ENCODE measurements at places on chromosomes 16 and 17.
A peak's percentile ranks its signal among the peaks of the same experiment; 100 is the strongest.

- peak; percentile 10 for ATAC-seq
These were observed 880 bp downstream of the SARM1 start for GRCh38 chr17:28372203-28372944.

- no peak for ATAC-seq
These were observed 9.5 kb upstream of the KSR1 start for GRCh38 chr17:27446569-27447301.

DNA sequence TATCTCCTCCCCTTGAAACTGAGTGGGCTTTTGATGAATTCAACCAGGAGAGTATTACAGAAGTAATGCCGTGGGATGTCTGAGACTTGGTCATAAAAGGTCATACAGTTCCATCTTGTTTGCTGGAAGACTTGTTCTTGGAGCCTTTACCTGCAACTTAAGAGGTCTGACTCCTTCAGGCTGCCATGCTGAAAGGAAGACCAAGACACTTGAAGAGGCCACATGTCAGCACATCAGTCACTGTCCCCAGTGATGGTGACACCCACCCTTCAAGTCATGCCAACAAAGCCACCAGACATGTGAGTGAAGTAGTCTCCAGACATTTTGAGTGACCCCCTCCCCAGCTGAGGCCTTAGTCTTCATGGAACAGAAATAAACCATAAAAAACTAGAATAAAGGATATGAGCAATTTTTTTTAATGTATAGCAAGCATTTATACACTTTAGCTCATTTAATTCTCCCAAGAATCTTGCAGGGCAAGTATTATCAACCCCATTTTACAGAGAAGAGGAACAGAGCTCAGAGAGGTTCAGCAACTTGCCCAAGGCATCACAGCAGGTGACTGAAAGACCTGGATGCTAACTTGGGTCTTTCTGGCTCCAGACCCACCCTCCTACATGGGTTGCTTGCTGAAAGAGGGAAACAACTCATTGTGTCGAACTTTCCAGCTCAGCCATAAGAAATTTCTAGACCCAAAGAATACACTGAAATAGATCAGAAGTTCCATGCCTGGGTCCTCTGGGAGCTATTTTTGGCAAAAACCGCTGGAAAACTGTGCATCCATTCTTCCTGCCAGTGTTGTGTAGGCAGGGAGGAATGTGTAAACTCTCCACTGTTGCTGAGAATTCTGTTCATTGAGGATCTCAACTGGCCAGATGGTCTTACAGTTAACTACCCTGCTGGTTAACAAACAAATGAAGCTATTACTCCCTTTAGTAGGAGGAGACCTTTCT, 38.1 kb downstream of the SOCS1 start:
- ATAC-seq: no peak

DNA sequence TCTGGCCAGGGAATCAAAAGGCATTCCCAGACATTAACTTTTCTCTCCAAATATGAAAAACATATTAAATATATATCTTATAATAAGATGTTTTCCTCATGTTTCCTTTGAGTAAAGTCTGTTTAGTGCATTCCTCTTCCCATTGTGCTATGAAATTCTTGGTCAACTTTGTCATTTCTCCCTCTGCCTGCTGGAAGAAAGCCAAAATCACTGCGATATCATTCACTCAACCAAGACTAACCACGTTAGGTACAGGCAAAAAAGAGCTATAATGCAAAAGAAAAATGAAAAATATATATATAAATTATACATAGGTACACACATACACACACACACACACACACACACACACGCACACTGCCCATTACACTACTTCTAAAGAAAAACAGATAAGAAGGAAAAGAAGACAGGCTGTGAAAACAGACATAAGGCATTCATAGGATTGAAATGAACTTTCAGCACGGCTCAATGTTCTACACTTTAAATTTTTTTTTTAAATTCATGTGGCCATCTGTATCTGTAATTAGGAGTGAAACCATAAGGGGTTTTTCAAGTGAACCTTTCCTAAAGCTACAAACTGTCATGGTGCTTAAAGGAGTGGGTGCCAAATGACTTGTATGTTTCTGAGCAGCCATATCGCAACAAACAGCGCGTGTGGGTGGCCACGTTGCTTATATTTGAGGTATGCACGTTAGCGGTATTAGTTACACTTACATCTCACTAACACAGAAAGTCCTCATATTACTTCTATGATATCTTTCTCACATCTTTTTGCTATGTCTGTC, 71.6 kb upstream of the PSMD7 start:
- ATAC-seq: no peak

DNA sequence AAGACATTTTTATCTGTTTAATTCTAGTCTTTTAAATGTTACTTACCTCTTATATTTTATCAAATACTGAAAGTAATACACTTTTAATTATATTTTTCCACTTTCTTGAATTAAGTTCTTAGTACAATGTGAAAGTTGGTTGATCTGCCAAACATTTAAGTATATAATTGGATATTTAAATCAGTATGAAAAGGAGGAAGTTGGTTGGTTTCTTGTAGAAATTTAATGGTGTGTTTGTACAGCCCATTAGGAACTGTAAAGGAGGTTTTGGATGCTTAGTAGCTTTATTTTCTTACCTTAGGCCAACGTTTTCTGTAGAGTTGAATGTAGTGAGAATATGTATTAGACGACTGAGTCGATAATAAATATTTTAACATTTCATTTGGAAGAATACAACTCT, 5.4 kb downstream of the NFATC3 start:
- no peak for ATAC-seq

Measured in gastroesophageal sphincter (tissue), 4 donors.